ENCODE measurements at places on chromosomes 7 and 10.
A peak's percentile ranks its signal among the peaks of the same experiment; 100 is the strongest.

DNA sequence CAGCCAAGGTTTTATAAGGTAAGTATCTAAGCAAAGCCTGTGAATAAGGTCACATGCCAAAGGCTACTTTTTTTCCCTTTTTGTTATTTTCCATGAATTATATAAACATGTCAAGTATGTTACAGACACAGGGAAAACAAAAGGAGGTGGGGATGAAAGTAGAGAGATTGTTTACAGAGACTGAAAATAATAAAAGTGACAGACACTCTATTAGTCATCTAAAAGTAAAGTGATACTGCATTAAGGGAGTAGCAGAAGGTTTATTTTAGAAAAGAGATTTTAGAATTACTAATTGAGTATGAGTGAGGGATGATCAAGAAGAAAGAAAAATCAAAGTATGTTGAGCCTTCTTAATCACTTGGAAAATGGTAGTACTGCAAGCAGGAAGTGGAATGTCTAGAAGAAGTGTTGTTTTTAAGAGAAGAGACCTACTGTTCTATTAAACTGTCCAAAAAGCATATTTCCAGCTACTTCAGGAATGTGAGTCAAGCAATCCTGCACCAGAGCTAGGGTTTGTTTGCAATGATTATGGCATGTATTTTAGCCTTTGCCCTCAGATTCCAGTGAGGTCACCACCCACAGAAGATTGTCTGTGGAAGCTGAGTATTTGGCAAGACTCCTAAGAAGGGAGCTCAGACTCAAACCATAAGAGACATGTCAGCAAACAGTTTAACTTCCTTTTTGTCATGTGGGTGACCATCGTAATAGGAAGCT lies 177.9 kb upstream of the PLXDC2 start:
- no peak for DNase-seq

DNA sequence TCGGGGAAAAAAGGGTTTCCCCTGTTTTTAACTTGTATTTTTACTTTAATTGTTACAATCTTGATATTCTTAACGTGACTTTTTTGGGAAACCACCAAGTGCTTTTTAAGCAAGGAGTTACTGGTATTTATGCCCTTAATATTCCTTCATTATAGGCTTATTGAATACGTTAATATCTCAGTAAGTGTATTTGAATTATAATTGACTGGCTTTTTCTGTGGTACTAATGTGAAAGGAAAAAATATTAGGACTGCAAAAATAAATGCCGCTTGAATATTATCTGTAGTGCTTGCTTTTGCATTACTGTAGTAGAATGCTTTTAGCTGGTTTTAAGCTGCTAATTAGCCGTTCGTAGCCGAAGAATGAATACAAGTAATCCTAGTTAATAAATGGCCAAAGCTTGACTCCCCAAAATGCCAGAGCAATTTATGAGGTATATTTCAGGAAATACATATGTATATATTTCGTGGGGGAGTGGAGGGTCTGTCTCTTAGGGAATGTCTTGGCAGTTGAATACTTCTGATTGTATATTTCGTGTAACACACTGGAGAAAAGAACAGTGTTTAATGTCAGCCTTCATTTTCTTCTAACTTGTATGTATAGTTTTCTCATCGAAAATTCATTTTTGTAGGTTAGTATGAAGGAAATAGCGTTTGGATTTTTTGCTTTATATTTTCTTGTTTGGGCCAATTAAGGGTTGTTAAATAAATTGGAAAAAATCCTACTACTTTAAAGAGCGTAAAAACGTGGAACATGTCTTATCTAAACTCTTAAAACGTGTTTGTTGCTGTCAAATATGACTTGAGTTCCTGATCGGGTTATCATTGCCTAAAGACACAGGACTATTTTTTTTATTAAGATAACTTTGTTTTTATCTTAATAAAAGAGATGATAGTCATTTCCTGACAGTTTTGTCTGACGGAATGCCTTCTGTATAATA lies 1.5 kb downstream of the PDCD4 start:
- DNase-seq, result no peak

DNA sequence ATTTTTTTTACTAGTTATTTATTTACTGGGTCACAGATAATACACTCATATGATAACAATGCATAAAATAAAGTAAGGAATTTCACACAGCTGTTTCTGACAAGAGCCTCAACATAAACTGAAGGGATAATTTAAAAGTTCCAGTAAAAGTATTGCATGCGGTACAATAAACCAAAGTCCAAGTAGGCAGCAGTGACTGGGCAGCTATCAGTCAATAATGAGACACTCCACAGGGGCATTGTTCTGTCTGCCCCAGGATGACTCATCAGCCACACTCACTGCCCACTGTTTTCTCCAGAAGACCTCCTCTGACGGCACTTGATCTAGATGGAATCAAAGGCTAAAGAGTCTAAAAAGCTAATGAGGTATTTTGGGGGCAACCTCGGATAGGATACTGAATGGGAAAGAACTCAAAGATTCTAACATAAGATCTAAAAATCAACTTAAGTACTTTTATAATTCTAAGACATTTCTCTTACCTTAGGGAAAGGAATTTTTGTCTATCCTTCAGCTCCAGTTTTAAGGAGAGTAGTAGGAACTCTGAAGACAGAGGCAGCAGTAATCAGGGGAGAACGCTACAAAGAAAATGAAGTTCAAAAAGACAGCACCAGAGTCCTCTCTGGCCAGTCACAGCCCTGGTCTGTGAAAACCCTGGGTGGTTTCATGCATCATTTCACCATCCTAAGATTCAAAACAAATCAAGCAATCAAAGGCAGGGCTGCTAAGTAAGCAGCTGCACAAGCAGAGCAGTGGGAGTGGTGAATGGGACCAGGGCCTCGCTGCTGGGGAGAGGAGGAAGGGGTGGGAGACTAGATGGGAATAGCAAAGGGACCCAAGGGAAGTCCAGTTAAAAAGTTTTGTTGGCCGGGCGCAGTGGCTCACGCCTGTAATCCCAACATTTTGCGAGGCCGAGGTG lies 175.1 kb downstream of the AVL9 start:
- peak; percentile 59 for DNase-seq

GRCh38 chr10:1374511-1375345 lies 318.5 kb downstream of the WDR37 start:
- DNase-seq, result no peak

Data from mucosa of descending colon (tissue), 3 donors.